ENCODE measurements at places on chromosomes 2 and 18.

DNA sequence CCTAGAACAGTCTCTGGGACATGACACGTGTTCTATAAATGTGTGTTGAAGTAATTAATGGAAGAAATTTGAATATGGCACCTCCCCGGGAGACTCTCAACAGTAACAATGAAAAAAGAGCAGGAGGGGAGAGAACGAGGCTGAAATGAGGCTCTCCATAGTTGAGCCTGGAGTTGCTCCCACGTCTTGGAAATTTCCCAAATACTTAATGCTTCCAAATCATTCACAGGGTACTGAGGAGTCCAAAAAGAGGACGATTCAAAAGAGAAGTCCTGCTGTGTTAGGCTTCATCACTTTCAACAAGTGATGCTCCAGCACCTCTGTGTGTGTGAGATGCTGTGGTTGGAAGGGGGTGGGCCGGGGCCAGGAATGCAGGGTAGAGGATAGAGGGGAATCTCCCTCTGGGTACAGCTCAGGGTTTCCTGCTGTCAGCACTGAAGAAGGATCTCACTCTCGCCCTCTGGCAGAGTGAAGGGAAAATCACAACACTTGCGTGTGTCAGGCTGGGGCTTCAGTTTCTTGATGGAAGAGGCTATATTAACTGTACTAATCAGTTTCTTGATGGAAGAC lies 18.1 kb upstream of the ZNF407 start:
- H3K36me3 ChIP-seq, result no peaks in the 10 kb centered on the region
- H3K4me3 ChIP-seq, result no peak overlapping the region
- H3K27me3 ChIP-seq, result no peaks in the 10 kb centered on the region
- no peaks in the 10 kb centered on the region for H3K4me1 ChIP-seq

GRCh38 chr2:149782572-149782971 lies 195.0 kb upstream of the MMADHC start:
- no peaks in the 10 kb centered on the region for H3K27me3 ChIP-seq
- no peaks in the 10 kb centered on the region for H3K4me1 ChIP-seq
- no peak overlapping the region for H3K4me3 ChIP-seq

DNA sequence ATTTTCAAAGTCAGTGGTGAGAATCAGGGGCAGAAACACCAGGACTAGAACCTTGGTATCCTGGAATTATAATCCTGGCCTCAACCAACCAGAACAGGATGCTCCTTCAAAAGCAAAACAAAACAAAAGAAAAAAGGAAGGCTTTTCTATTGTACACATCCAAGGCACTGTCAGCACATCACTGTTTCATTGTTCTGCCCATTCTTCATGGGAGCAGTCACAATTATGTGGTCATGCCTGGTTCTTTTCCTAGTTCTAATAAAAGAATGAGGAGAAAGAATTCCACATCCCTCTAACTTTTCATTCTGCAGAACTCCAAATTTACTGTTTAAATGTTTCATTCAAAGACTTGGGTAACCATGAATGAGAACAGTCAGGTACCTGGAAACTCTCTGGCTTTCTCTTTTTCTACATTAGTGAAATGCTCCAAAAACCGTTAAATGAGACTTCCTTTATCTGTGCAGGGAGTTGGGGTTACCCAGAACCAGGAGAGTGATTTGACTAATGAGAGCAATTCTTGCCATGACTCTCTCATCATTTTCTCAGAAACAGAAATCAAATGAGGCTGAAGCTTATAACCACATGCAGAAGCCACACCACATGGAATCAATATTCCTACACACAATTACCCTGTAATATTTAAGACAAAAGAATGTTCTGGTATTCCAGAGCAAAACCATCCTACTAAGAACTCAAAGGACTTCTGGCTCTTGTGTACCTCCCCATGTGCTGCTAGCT lies 110.9 kb upstream of the CCDC150 start:
- H3K4me3 ChIP-seq, result no peak overlapping the region
- no peaks in the 10 kb centered on the region for H3K36me3 ChIP-seq
- no peaks in the 10 kb centered on the region for H3K4me1 ChIP-seq

GRCh38 chr18:6851480-6851879 lies 122.0 kb downstream of the ARHGAP28 start:
- no peaks in the 10 kb centered on the region for H3K27me3 ChIP-seq
- H3K36me3 ChIP-seq, result no peaks in the 10 kb centered on the region
- H3K27ac ChIP-seq, result no peak overlapping the region
- H3K4me3 ChIP-seq, result no peak overlapping the region
- no peak for DNase-seq
- H3K4me1 ChIP-seq, result no peaks in the 10 kb centered on the region

DNA sequence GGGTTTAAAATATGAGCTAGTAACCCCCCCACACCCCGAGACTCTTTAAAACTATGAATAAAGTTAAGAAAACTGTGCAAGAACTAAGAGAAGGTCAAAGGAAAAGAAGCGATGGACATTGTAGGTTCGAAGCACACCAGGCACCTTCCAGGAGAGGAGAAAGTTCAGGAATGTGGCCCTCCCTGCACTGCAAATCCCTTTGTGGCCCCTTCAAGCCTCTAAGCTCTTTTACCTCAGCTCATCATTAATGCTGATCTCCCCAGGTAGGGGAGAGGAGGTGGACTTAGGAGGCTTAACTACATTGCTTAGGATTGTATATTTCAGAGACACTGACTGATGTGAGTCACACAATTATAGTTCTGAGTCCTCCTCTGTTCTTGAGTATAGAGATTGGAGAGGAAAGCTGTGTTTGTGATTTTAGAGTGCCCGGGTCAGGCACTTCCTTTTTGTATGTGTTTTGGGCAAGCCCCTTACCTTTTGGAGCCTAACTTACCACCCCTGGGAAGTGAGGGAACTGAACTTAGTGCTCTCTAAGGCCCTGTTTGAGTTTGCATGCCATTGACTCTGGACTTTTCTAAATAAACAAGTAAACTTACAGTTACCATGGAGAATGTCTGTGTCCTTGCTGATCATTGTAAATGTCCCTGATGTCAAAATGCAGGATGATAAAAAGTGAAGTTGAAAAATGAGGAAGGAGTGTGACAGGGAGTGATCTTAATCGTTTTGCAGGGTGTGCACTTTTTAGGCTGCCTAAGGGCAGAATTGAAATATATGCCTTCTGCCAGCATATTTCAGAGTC lies 140.8 kb upstream of the ZEB2 start:
- H3K27me3 ChIP-seq, result no peaks in the 10 kb centered on the region
- no peaks in the 10 kb centered on the region for H3K36me3 ChIP-seq
- H3K4me3 ChIP-seq, result no peak overlapping the region
- H3K27ac ChIP-seq, result no peak overlapping the region

GRCh38 chr2:189444322-189444721 lies 3.0 kb downstream of the WDR75 start:
- no peak for DNase-seq
- H3K4me1 ChIP-seq, result peaks cover 19% of the 10 kb centered on the region
- no peak overlapping the region for H3K27ac ChIP-seq
- peaks cover 6% of the 10 kb centered on the region for H3K36me3 ChIP-seq
